ENCODE measurements at places on chromosomes 1 and 21. TPM values are rescaled to one million over a fixed set of nuclear protein-coding genes. Genes with fewer than 3 reads are reported as not detected.
A peak's percentile ranks its signal among the peaks of the same experiment; 100 is the strongest.

- H3K36me3 ChIP-seq = no peaks in the 10 kb centered on the region
- DNase-seq = peak; percentile 27
- no peaks in the 10 kb centered on the region for H3K27me3 ChIP-seq
- H3K27ac ChIP-seq = no peak overlapping the region
Observed at GRCh38 chr1:53371851-53372250, 44.0 kb upstream of the LRP8 start.

GRCh38 chr1:41192456-41193178, 49.5 kb downstream of the SCMH1 start:
- peaks cover 6% of the 10 kb centered on the region for H3K36me3 ChIP-seq
- no peak overlapping the region for H3K4me3 ChIP-seq
- no peak overlapping the region for H3K27ac ChIP-seq
- H3K4me1 ChIP-seq = no peaks in the 10 kb centered on the region
- no peak for DNase-seq

- no peak overlapping the region for H3K4me3 ChIP-seq
- H3K27ac ChIP-seq = no peak overlapping the region
- no peak for DNase-seq
- H3K27me3 ChIP-seq = no peaks in the 10 kb centered on the region
- H3K4me1 ChIP-seq = no peaks in the 10 kb centered on the region
Observed at GRCh38 chr1:44934791-44935190, 51.6 kb downstream of the EIF2B3 start.

GRCh38 chr1:198531891-198532290, 8.6 kb downstream of the ATP6V1G3 start:
- H3K4me3 ChIP-seq = no peak overlapping the region
- H3K27me3 ChIP-seq = no peaks in the 10 kb centered on the region

DNA sequence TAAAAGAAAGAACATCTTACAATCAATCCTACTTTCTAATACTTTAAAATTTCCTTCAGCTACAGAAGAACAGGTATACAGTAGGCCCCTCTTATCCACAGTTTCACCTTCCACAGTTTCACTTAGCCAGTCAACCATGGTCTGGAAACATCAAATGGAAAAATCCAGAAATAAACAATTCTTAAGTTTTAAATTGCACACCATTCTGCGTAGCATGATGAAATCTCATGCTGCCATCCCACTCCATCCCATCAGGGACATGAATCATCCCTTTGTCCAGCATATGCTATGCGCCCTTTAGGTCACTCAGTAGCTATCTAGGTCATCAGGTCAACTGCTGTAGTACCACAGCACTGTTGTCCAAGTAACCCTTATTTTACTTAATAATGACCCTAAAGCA, 67.7 kb downstream of the HSF2BP start:
- H3K4me3 ChIP-seq = no peak overlapping the region
- H3K27me3 ChIP-seq = peaks cover 36% of the 10 kb centered on the region
- DNase-seq = no peak
- H3K27ac ChIP-seq = no peak overlapping the region

DNA sequence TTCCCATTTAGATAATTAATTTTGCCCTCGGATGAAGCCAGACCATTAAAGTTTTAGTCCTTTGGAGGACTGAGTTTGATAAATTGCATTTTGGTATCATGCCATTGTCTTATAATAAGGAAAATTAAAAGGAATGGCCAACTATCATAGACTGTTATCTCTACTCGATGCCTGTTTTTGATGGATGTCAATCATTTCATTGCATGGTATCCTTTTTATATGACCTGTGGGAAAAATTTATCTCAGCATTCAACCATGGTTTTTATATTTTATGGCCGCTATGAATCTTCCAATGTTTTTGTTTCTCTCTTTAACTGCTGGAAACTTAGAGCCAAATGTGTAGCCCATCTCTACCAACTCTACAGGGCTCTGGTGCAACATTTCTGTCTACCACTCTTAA, 9.9 kb upstream of the CCT8 start:
- peaks cover 37% of the 10 kb centered on the region for H3K4me1 ChIP-seq

DNA sequence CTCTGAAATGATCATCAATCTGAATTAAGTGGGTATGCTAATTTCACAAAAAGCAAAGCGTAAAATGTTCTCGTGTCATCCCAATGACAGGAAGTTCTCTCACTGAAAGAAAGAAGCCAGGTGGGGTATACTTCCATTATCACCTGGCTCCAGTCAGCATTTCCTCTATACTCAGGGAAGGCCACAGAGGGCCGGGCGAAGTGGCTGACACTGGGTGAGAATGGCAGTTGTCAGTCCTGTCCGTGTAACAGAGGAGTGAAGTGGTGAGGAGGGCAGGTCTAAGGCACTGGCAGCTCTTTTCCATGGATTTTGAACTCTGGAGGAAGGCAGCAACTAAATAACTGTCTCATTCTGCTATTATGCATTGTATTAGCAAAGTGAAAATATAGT, 60.4 kb downstream of the CAPN2 start:
- no peak overlapping the region for H3K4me3 ChIP-seq
- DNase-seq = peak; percentile 29
- H3K27ac ChIP-seq = no peak overlapping the region
- peaks cover 55% of the 10 kb centered on the region for H3K4me1 ChIP-seq

DNA sequence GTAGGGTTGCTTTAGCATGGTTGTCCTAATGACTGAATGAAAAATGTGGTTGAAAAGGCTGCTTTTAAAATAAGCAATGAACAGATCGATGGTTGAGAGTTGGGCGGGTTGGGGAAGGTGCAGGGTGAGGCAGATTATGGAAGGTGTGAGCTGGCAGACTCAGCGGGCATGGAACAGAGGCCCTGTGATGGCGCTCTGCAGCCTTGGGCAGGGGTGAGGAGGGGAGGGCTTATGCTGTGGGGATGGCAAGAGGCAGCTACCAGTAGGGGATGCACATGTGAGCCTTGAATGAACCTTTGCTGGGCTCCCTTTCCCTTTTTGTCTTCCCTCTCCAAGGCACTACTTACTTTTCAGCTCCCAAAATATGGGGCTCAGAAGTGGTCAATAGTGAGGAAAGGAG, 30.9 kb downstream of the ATP1B1 start:
- no peak for DNase-seq
- peaks cover 18% of the 10 kb centered on the region for H3K4me1 ChIP-seq
- peaks cover 12% of the 10 kb centered on the region for H3K36me3 ChIP-seq

DNA sequence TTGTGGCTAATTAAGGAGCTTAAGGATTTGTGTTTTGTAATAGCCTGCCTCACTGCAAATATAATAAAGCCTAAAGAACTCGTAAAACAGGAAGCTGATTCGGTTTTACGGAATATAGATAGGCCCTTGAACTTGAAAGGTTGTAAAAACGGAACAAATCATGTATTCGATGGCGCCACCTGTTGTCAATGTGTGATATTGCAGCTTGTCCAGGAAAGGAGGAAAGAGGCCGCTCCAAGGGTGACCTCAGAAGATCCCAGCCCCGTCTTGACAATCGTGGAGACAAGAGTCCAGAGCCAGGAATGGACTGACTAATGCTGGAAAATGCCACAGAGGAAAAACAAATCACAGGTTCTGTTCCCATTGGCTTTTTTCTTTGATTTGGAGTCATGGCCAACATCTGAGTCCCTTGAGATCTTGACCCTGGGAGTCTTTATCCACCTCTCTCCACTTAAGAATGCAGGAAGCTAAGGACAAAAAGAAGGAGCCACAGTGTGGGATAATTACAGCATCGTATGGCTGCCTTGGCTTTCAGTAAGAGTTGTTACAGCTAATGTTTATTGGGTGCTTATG, 7.0 kb upstream of the IGSF21 start:
- peaks cover 5% of the 10 kb centered on the region for H3K27me3 ChIP-seq
- H3K27ac ChIP-seq = no peak overlapping the region
- DNase-seq = peak; percentile 42

DNA sequence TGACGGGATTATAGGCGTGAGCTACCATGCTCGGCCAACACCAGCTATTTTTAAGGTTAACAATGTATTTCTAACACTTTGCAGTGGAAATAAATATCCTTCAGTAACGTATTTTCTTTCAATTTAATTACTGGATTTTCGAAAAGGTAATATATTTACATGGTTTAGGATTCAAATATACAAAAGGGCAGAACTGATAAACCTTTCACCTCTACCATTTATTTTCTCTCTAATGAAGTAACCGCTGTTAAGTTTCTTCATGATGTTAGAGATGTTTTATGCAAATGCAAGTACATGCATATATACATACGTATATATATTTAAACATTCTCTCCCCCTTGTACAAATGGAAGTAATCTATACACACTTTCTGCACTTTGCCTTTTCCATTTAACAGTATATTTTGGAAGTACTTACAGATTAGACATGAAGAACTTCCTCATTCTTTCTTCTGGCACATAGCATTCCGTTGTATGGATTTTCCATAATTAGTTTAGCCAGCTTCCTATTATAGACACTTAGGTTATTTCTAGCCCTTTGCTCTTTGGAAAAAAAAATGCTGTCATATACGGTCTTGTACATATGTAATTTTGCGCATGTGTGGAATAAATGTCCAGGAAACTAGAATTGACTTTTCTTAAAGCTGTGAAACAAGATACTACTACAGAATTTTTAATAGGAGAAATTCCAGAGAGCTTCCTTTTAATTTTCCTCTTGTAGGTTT, 14.9 kb upstream of the HJV start:
- H3K27me3 ChIP-seq = peaks cover 14% of the 10 kb centered on the region
- peaks cover 33% of the 10 kb centered on the region for H3K4me1 ChIP-seq

GRCh38 chr1:214362188-214362882, 81.4 kb downstream of the SMYD2 start:
- H3K4me3 ChIP-seq = no peak overlapping the region
- no peak overlapping the region for H3K27ac ChIP-seq
- H3K27me3 ChIP-seq = peaks cover 31% of the 10 kb centered on the region
- no peak for DNase-seq

- no peak for DNase-seq
- peaks cover 22% of the 10 kb centered on the region for H3K36me3 ChIP-seq
- no peak overlapping the region for H3K27ac ChIP-seq
- H3K4me3 ChIP-seq = no peak overlapping the region
- H3K4me1 ChIP-seq = peaks cover 53% of the 10 kb centered on the region
- H3K27me3 ChIP-seq = no peaks in the 10 kb centered on the region
Observed at GRCh38 chr1:54795356-54795665, 5.8 kb downstream of the TTC22 start.

DNA sequence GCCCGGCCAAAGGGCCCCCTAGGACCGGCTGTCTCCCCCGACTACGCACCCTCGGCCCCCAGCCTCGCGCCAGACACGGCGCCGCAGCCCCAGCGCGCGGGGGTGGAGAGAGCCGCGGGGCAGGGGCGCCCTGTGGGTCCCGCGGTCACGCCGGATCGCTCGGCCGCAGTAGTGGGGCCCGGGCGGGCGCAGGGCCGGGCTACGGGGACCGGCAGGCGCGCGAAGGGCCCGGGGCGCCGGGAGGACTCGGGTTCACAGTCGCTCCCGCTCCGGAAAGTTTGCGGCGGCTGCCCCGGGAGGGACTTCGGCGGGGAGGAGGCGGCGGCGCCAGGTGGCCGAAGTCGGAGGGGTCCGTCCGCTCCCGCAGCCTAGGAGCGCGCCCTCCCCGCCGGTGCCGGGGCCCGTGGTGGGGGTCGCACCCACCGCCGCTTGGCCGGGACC, 7.1 kb upstream of the ZNF669 start:
- peaks cover 6% of the 10 kb centered on the region for H3K4me1 ChIP-seq
- no peak for DNase-seq
- H3K36me3 ChIP-seq = peaks cover 5% of the 10 kb centered on the region
- H3K27ac ChIP-seq = no peak overlapping the region
- peak overlapping the region; percentile 54 for H3K4me3 ChIP-seq

GRCh38 chr1:100866041-100866900, 28.4 kb downstream of the EXTL2 start:
- H3K4me1 ChIP-seq = peaks cover 3% of the 10 kb centered on the region
- H3K36me3 ChIP-seq = no peaks in the 10 kb centered on the region
- no peak overlapping the region for H3K4me3 ChIP-seq
- DNase-seq = no peak

DNA sequence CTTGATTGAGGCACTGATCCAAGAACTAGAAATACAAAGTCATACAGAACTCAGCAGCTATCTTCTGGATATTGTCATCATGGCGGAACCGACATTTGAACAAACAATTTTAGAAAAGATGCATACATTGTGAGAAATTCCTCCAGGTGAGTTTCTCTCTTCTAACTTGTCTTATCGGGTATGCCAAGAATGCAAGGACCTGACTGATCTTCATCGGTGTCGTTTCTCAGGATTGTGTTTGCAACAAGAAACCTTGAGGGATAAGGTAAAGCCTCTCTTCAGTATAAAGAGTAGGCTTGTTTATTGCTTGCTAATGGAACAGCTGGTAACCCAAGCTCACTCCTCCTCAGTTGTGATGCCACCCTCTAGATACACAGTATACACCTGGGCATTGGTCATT, 62.2 kb downstream of the NME7 start:
- DNase-seq = no peak
- peaks cover 43% of the 10 kb centered on the region for H3K36me3 ChIP-seq
- no peak overlapping the region for H3K27ac ChIP-seq
- H3K4me3 ChIP-seq = no peak overlapping the region
- H3K27me3 ChIP-seq = no peaks in the 10 kb centered on the region

DNA sequence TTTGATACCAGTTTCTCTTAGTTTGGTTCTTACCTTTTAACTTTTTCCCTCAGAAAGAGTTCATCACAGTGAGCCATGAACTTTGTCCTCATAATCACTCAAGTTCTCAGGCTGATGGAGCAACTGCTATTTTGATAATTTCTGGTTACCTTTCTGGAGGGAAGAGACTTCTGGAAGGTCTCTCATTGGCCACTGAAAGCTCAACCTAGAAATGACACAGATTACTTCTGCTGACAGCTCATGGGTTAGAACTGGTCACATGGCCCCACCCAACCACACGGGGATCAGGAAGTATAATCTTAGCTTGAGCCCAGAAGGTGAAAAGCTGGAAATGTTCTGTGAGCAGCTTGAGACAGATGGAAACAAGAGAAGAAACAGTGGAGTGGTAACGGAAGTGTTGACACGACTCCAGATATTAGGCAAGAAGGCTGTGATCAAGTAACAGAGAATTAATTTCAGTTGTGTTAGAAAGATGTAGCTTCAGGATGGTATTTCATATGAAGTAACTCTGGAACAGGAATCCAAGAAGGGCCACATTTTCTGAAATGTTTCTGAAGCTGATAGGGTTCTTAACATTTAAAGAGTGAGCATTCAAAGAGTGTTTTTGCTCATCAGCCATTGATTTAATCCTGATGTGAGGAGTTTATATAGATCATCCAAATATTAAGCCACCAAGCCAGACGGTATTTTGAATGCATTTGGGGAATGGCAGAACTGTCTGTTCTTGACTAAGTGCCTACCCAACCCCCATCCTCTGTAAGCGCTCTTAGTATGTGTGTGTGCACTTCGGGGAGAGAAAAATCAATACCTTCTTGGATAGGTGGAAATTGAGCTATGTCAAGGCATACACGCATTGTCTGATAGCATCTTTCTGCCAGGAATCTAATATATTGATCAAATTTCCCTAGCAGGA, 21.9 kb upstream of the XPR1 start:
- H3K27ac ChIP-seq = no peak overlapping the region
- H3K4me3 ChIP-seq = no peak overlapping the region
- no peaks in the 10 kb centered on the region for H3K36me3 ChIP-seq
- no peaks in the 10 kb centered on the region for H3K27me3 ChIP-seq
- H3K4me1 ChIP-seq = no peaks in the 10 kb centered on the region
- no peak for DNase-seq

Gene HSD3B2
- not detected for total RNA-seq

Gene MYOC
- not detected for total RNA-seq

Gene PLEKHN1
- 3.9 TPM for total RNA-seq

Gene IFI16
- total RNA-seq = 393 TPM

Gene SLAMF9
- total RNA-seq = not detected

Gene KIF26B
- total RNA-seq = not detected

Gene ST7L
- total RNA-seq = 13.2 TPM

Gene SKI
- total RNA-seq = 35.0 TPM

Gene TMEM125
- total RNA-seq = not detected
